WTC11 (cell line): ENCODE measurements at places on chromosomes 5 and 9.
A peak's percentile ranks its signal among the peaks of the same experiment; 100 is the strongest.

- no peak for DNase-seq
Observed at GRCh38 chr9:91266448-91266847, 95.3 kb downstream of the AUH start.

DNA sequence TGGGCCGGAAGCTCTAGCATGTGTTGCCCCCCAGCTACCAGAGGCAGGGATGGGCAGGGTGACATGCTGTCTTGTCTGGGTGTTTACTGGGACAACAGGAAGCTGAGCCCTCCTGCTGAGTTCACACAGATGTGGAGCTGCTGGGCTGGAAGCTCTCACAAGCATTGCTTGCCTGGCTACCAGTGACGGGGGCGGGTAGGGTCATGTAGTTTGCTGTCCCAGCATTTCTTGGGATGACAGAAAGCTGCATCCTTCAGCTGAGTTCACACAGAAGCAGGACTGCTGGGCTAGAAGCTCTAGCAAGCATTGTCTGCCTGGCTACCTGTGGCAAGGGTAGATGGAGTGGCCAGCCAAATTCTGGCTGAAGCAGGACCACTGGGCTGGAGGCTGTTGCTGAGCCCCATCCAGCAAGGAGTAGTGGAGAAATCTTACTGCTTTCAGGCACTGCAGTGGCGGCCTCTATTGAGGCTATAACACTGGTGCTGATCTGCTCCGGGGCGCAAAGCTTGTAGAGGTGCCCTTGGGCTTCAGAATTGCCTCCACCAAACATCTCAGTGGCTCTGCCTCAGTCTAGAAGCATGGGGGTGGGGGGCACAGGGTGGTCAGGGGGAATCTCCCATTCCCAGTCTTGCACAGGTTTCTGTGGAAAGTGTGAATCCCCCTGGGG lies 25.1 kb downstream of the POLK start:
- DNase-seq: peak; percentile 23

GRCh38 chr9:122005597-122005996 lies 87.5 kb downstream of the TTLL11 start:
- no peak for DNase-seq

- no peak for DNase-seq
Observed at GRCh38 chr5:176528301-176528700, 8.9 kb downstream of the RNF44 start.

DNA sequence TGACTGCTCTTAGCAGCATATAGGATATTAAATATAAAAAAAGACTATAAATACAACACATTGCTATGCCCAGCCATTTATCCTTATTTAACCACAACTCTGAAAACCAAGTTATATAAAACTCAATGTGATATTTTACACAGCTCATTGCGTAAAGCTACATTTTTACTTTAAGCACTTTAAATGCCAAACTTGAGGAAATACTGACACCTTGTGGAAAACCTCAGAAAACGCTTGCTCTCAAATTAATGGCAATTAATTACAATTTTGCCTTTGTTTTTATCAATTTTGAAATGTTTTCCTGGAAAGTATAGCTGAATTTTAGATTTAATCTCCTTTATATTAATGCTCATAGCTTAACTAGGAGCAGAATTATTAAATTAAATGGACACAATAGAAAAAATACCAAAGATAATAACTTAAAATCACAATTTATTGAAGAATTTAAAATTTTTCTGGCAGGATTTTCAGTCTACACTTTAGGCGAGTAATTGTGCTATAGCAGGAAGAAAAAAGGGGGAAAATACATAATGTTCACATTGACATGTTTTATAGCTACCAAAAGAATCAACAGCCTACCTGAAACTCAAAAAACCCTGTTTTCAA lies 25.2 kb upstream of the PLAC8L1 start:
- DNase-seq: no peak

DNA sequence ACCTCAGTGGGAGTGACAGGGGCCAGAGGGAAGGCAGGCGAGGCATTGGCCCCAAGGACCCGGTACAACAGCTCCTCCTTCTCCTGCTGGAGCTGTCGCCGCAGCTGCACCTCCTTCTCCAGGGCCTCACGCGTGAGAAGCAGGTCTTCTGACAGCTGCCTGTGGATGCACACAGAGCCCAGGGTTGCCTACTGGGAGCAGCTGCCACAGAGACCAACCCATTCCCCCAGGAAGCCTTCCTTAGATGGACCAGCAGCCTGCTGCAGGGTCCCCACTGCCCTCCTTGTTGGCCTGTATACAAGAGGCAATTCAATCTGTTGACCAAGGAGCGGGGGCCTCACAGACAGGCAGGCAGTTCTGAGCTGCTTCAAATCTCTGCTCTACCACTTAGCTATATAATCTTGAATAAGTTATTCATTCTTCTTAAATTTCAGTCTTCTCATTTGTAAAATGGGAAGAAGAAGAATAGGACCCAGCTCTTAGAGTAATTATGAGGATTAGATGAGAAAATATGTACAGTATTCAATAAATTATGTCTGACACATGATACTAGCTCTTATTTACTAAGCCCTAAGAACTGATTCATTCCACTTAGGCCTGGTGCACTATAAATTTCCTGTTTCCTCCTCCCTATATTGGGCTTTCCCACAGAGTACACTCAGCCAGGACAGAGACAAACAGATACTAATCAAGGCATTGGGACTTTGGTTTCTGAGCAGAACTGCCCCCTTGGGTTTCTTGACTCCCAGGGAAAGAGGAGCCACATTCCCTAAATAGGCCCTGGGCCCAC lies 26.1 kb upstream of the ANXA6 start:
- DNase-seq: no peak

- DNase-seq: peak; percentile 83
Observed at GRCh38 chr5:18393565-18394442, 759.5 kb downstream of the TAF11L14 start.

DNA sequence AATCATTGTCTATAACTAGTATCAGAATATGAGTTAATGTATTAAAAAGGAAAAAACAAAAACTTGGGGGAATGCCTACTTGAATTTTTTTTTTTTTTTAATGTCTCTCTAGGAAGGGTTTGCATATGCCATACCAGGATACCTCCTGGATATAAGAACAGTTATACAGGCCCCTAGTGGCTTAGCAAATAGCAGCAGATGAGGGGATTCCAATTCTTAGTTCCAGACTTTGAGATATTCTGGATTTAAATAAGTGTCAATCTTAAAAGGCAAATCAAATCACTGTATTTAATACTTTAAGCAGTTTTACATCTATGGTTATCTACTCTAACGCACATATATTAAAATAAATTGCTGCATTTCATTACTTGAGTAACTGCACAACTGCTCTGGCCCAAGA lies 1055.5 kb upstream of the DMAC1 start:
- DNase-seq: no peak

GRCh38 chr5:140240987-140241706 lies 61.8 kb downstream of the PFDN1 start:
- DNase-seq: peak; percentile 79

- DNase-seq: no peak
Observed at GRCh38 chr5:35694481-35694880, 76.8 kb downstream of the SPEF2 start.

DNA sequence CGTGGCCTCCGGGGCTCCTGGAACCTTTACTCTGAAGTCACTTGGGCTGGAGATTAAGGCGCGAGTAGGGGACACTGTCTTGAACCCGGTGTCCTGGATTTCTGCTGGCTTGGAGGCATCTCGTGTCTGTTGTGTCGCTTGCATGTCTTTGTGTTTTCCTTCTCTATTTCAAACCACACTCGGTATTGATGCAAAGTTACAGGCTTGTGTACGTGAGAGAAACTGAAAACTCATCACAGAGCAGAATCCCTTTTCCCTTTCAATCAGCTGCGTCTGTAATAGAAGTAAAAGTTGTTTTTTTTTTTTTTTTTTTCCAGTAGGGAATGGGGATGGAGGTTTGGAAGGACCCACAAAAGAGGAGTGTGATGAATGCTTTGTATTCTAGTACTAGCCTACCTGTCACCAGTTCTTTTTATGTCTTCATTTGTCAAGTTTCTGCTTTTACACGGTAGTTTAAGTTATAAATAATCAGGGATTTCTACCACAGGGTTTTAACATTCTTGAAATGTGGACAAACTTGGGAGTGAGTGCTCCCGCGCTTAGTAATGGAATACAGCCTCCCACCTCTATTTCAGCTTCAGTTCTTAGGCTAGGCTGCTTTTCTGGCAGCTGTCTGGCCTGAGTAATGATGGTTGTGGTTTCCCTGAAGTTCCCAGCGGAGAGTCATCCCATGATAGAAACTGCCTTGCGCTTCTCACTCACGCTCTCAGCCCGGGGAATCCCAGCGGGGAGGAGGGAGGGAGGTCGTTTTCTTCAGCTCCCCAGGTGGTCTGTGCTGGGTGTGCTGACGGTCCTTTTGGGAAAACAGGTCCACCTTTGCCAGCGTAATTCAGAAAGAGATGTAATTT lies 763 bp downstream of the TJP2 start:
- peak; percentile 63 for DNase-seq

DNA sequence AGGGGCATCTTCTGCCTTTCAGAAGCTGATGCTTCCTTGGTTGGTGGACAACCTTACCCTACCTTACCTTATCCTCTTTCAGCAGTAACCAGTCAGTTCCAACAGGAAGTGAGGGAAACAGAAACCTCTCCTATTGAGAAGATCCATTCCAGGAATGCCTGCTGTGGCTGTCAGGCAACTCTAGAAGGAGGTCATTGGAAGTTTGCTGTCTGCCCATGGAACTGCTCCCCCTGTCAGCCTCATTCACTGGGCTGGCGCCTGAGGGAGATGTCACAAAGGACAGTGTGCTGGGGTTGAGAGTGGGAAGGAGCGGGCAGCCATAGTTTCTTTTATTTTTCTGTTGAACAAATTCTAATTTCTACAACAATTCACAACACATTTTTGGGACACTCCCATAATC lies 54.7 kb downstream of the IRX1 start:
- DNase-seq: no peak

- DNase-seq: no peak
Observed at GRCh38 chr9:130755377-130756007, 61.9 kb downstream of the EXOSC2 start.
